Stimulated activated CD4-positive, alpha-beta T cell treated with anti-CD3 and anti-CD28 coated beads, Interleukin-1b, Interleukin-23, amount 100 ng/mL, for 24 hours (primary cell): ENCODE measurements at places on chromosomes 4 and X.

GRCh38 chr4:88675543-88675942 is 22.1 kb downstream of the NAP1L5 start:
- DNase-seq: no peak

DNA sequence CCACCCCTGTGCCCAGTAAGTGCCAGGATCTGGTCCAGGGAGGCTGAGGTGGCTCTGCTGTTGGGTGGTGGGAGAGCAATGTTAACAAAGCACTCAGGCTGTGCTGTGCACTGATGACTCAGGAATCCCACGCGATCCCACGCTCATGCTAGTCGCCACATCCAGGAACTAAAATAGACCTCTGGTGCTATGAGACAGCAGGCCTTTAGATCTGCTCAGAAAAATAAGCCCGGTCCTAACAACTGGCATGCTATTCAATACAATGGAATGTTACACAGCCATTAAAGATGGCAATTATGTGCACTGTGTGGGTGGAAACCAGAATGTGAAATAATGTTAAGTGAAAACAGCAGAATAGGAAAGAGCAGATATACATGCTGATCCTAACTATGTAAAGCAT is 26.0 kb downstream of the ARL13A start:
- DNase-seq: no peak

GRCh38 chr4:56465599-56466295 is 1.7 kb upstream of the SRP72 start:
- DNase-seq: no peak

DNA sequence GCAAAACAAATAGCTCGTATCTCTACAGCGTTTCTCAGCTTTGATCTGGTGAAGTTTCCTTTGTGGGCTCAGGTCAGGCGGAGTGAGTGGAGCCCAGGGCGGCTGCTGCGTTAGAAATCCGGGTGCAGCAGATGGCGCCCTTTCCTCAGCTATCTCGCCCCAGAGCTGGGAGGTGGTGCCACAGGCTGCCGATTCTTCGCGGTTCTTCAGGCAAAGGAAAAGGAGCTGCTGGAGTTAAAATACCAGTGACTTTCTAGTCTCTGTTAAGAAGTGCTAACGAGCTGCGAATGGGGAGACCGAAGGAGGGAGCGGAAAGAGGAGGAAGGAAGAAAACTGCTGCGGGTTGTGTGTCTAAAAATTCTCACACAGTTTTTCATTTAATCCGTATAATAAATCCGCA is 114.6 kb downstream of the CPE start:
- DNase-seq: peak; percentile 51

- no peak for DNase-seq
Measured at GRCh38 chrX:78603908-78604307, 55.2 kb downstream of the RTL3 start.

DNA sequence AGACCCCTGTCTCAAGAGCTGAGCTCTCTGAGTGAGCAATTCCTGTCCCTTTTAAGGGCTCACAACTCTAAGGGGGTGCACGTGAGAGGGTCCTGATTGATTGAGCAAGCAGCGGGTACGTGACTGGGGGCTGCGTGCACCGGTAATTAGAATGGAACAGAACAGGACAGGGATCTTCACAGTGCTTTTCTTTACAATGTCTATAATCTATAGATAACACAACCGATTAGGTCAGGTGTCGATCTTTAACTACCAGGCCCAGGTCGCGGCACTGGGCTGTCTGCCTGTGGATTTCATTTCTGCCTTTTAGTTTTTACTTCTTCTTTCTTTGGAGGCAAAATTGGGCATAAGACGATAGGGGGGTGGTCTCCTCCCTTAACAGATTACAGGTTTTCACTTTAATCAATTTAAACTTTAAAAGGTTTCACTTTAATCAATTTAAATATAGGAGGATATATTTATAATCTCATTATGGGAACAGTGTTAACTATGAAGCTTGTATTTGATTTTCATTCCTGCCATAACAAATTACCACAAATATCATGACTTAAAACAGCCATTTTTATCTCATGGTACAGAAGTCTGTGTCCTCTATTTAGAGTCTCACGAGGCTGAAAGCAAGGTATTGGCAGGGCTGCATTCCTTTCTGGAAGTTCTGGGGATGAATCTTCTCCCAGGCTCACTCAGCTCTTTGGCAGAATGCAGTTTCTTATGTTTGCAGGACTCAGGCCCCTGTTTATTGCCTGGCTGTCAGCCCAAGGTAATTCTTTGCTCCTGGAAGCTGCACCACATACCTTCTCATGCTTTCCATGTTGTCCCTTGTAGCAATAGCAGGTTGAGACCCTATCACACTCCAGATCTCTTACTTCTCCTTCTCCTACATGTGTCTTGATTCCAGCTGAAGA is 5.2 kb downstream of the SPATA4 start:
- DNase-seq: no peak

DNA sequence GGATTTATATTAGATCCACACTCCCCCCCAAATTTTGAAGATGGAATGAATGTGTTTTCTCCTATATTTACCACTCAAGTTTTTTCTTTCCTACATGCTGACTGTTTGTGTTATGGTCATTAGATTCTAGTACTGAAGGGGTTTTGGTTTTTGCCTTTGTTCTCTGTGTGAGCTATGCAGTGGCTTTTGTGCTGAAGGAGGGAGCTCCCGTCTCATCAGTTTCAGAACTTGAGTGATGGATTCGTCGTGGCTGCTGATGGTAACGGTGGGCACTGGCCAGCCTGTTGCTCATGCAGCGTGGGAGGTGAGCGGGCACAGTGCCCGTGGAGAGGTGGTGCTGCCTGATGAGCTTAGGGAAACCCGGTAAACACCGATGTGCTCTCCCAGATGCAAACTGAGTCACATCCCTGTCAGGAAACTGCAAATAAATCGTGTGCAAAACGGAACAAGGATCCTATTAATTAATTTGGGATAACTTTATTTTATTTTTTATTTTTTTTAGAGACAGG is 101.5 kb downstream of the SORBS2 start:
- DNase-seq: no peak

DNA sequence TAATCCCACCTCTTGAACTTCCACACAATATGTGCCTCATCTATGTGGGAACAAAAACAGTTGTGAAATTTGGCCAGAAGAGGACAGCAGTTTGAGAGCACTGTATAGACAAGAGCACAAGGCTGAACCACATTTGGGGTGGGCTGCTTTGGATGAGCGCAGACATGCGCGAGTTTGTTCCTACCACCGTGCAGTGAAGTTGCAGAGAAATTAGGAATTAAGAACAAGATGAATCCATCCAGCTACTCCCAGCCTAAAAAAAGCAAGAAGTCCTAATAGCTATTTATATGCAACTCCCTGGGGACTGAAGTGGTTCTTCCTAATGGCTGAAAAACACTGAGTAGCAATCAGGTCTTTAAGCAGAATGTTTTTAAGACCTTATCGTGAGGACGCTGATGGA is 1.0 kb downstream of the GAB3 start:
- no peak for DNase-seq

DNA sequence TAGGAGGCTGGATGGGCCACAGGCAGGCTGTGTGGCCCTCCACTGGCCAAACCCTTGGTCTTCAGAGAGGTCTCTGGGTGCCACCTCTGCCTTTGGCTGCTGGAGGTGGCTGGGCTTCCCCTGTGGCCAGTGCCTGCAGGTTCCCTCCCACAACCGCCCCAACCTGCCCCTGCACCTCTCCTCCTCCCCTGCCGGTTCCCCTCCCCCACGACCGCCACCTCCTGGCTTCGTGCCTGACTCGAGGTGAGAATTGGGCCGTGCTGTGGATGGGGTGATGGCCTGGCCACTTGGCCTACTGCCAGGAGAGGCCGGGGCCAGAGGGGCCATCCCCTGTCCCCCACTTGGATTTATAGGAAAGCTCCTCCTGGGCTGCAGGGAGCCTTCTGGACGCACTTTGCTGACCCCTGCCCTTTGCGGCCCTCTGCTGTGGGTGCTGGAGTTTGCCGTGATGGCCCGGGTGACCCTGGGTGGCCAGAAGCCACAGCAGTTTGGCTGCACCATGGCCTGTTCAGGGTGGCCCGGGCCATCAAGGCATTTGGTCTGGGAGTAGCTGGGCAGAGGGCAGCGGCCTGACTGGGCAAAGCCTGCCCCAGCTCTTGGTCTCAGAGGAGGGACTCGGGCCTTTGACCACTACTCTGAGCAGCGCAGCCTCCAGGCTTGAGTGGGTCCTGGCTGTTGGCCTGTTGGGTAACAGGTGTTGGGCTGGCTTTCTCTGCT is 3.8 kb downstream of the NAT8L start:
- no peak for DNase-seq

GRCh38 chrX:128975745-128976144 is 547.5 kb downstream of the SMARCA1 start:
- no peak for DNase-seq

GRCh38 chr4:65023883-65024670 is 614.8 kb upstream of the TECRL start:
- DNase-seq: no peak

DNA sequence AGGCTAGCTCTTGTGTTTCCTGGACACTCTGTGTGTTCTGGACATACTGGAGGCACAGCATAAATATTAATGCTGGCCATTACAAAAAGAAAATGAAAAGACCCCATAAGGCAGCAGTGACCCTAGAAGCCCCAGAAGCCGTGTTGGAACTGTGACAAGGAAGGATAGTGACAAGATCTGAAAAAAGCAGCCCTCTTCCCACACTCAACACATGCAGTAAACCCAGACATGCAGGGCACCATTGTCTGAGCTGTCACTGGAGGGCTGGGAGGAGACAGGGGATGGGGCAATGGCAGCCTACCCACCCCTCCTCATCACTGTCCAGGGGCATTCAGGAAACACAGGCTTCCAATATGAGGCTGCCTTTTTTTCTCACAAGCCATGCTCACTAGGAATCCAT is 6.5 kb downstream of the TRIM2 start:
- DNase-seq: no peak
